ENCODE measurements at places on chromosomes 3 and 15. TPM values are rescaled to one million over a fixed set of nuclear protein-coding genes. Genes with fewer than 3 reads are reported as not detected.

Gene KCNAB1
- under 0.01 TPM for total RNA-seq

Gene IL17RC
- total RNA-seq = 365 TPM

Gene NEK4
- total RNA-seq = 16.1 TPM

Gene SERPINI2
- total RNA-seq = not detected

Gene IGF2BP2
- 118 TPM for total RNA-seq

Gene GOLGA8H
- total RNA-seq = under 0.01 TPM

Gene CTXN2
- not detected for total RNA-seq

Gene LMOD3
- total RNA-seq = not detected

Gene ITIH4
- 6.7 TPM for total RNA-seq

Gene SLC30A4
- total RNA-seq = 10.5 TPM

Gene CD200
- total RNA-seq = not detected

Gene CMSS1
- 5.7 TPM for total RNA-seq

Gene SPINT1
- 190 TPM for total RNA-seq

Gene SLC22A13
- 2.6 TPM for total RNA-seq

Gene SLC22A14
- total RNA-seq = 1.6 TPM

Gene ITIH1
- total RNA-seq = not detected

Gene UTS2B
- 1.3 TPM for total RNA-seq

Gene ARNT2
- total RNA-seq = 1.2 TPM

Gene CNTN3
- 3.3 TPM for total RNA-seq
